ENCODE measurements at places on chromosomes 11 and 22.
A peak's percentile ranks its signal among the peaks of the same experiment; 100 is the strongest.

DNA sequence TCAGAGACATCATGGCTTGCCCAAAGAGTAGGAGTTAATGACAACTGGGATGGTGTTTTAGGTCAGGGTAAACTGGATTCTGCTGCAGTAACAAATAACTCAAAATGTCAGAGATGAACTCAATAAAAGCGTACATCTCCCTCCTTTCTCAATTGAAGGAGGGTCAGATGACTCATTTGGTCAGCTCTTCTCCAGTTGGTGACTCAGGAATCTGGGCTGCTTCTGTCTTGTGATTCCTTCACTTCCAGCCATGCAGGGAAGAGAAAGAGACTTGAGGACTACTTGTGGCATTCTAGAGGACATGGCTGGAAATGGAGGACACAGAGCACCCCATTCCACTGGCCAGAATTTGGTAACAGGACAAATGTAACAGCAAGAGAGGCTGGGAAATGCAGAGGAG, 3.2 kb upstream of the SYT13 start:
- no peak for DNase-seq

DNA sequence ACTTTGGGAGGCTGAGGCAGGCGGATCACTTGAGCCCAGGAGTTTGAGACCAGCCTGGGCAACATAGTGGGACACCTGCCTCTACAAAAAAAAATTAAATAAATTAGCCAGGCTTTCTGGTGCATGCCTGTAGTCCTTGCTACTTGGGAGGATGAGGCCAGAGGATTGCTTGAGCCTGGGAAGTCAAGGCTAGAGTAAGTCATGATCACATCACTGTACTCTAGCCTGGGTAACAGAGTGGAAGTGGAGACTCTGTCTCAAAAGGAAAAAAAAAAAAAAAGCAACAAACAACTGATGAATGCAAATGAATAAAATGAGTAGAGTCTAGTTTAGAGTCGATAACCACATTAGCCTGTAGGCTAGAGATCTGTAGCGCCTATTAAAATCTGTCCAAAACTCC, 3.9 kb upstream of the BCL2L13 start:
- DNase-seq, result no peak

DNA sequence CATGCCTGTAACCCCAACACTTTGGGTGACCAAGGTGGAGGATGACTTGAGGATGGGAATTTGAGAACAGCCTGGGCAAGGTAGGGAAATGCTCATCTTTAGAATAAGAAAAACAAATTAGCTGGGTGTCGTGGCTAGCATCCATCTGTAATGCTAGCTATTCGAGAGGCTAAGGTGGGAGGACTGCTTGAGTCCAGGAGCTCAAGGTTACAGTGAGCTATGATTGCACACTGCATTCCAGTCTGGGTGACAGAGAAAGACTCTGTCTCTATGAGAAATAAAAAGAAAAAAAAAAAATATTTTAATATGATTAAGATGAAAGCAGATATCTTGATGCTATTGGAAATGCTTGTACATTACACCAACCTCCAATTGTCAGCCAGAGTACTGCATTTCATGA, 28.6 kb upstream of the DDX10 start:
- DNase-seq, result no peak

- no peak for DNase-seq
Observed at GRCh38 chr11:119088406-119088805, 3.7 kb downstream of the HMBS start.

GRCh38 chr22:49262167-49262566, 565.5 kb downstream of the BRD1 start:
- no peak for DNase-seq

GRCh38 chr22:50251477-50252081, 514 bp upstream of the HDAC10 start:
- no peak for DNase-seq

DNA sequence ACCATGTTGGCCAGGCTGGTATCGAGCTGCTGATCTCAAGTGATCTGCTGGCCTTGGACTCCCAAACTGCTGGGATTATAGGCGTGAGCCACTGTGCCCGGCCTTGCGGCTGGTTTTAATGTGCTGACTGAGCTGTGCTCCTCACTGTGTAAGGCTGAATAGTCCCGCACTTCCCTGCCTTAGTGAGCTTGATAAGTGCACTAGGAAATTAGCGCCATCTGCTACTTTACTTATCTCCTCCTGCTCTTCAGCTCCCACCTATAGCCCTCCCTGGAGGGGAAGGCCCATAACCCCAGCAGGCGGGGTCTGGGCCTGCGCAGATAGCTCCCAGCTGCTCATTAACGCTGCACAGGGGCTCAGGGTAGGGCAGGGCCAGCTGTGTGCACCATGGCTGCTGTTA, 49.4 kb downstream of the CLMP start:
- DNase-seq, result no peak

DNA sequence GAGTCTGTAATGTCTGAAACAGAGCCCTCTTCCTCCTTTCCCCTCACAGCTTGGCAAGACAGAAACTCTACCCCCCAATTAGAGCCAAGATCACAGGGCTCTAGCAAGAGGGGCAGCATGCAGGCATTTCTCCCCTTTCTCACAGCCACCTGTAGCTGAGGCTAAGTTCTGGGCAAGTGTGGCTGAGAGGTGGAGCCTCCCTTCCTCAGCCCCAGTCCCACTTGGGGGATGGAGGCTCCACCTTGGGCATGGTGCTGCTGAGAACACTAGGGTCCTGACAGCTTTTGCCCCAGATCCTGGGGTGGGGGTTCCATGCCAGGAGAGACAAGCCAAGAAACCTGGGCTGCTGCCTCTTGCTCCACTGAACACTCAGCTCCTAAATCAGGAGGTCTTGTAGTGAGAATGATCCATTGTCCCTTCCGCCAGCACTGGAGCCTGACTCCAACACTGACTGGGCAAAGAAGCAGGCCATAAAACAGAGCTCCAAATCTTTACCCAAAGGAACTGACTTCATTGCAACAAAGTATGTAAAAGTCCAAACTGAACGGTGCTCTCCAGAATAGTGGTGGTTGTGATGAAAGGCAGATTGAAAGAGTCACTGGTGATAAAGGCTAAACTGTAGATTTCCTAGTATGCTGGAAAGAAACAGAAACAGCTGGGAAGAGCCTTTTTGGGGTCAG, 25.6 kb downstream of the NARS2 start:
- DNase-seq, result no peak

DNA sequence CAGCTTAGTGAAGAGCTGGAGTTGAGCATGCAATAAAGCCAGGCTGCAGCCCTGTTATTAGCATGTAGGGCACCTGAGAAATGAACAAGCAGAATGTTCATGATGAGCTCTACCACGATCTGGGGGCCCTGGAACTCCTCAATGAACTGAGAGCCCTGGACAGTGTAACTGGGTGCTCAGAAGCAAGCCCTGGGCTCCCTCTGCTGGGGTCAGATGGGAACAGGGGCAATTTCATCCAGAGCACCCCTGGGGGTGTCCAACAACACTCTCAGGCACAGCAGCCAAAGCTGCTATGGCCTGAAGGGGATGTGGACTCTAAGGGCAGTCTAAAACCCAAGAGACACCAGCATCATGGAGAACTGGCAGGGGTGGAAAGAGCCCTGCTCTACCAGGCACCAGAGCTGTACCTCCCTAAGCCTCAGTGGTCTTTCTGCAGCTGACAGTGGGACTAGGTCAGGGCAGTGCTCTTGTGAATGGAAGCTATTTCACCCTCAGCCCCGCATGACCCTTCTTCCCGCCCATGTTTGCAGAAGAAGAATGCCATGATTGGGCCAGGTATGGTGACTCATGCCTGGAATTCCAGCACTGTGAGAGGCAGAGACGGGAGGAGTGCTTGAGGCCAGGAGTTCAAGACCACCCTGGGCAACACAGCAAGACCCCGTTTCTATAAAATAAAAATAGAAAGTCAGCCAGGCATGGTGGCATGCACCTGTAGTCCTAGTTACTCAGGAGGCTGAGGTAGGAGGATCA, 28.9 kb downstream of the THOC5 start:
- peak; percentile 62 for DNase-seq

DNA sequence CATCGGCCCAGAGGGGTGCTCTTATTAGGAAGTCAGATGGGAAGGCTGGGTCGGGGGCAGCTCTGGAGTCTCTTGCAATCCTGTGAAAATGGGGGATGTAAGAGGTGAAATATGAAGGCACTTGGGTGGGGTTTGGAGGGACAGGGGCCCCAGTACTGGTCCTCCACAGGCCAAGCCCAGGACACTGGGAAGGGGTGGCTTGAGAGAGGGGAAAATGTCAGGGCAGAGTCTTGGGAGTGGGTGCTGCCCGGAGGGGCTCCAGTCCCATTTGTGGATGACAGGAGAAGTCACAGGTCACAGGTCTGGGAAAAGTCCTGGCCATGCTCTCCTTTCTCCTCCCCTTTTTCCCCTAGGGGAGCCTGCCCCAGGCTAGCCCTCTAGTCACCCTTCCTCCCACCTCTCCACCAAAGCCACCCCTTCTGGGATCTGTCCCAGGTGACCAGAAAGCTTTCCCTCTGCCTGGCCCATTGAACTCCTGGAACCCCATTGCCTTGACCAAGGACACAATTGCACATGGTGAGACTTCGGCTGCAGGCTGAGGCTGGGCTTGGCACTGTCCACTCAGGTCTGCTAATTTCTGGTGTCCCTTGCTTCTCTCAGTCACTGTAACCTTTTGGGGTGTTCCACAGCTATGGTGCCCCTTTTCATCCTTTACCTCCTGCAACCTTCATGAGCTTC, 1465.0 kb downstream of the TBC1D22A start:
- DNase-seq, result no peak

GRCh38 chr22:43706151-43706550, 106.0 kb downstream of the EFCAB6 start:
- no peak for DNase-seq
